Stimulated activated CD8-positive, alpha-beta memory T cell treated with anti-CD3 and anti-CD28 coated beads, Interleukin-7, amount 100 ng/mL, for 1 hour (primary cell): ENCODE measurements at places on chromosomes 3 and 15.

DNA sequence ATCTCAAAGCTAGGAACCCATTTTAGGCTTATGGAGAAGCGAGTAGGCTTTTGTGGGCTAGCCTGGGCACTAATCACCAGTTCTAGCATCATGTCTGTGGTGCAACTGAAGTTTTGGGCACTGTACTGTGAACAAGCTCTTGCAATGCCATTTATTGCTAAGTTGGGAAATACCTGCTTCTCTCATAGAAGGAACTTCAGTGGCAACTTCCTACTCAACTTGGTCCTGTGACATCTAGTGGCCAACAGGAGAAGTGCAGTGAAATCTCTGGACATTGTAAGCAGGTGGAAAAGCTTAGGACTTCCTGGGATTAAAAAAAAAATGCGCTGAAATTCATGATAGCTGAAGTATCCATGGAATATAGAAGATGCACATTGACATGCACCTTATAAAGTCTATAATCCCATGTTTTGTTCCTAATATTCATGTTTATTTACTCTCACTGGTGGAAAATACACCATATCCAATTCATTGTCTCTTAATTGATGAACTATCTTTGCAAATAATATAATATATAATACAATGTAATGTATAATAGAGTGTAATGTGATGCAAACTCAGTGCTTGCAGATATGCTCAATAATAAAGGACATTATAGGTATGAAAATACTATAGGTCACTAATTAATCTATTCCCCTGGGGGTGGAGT is 6.5 kb upstream of the ALDH1A3 start:
- DNase-seq, result peak; percentile 14

- DNase-seq, result no peak
Measured at GRCh38 chr3:56878074-56878473, 76.3 kb upstream of the ARHGEF3 start.

DNA sequence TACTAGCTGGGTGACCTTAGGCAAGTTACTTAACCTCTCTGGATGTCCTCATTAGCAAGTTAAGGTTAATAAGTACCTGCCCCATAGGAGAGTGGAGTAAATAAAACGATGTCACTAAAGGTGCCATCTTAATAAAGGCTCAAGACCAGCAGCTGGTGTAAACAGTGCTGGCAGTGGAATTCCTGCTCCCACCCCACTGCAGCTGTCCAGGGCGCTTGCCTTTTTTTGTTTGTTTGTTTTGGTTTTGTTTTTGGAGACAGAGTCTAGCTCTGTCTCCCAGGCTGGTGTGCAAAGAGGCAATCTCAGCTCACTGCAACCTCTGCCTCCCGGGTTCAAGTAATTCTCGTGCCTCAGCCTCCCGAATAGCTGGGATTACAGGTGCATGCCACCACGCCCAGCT is 28.9 kb downstream of the IDH3A start:
- no peak for DNase-seq

GRCh38 chr3:165206454-165207266 is 10.5 kb upstream of the SLITRK3 start:
- no peak for DNase-seq

- no peak for DNase-seq
Measured at GRCh38 chr3:146160321-146160963, 542 bp downstream of the PLOD2 start.

- DNase-seq, result no peak
Measured at GRCh38 chr3:159904911-159905310, 83.7 kb upstream of the IL12A start.

DNA sequence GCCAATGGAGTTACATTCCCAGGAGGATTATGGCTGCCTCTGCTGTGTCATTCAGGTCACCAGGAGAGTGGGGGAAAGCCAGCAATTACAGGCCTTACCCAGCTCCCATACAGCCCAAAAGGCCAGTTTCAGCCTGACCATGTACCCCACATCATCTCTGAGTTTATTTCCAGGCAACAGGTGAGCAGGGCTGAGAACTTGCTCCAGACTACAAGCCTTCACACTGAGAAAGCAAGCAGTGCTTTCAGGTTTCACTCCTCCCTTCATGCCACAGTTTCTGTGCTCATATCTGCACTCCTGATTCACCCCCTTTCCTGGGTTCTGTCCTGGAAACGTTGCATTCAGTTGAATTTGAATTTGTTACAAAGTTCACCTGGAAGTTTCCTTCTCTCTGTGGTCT is 68.1 kb upstream of the ABI3BP start:
- DNase-seq, result no peak

- DNase-seq, result no peak
Measured at GRCh38 chr3:31671451-31671850, 138.7 kb downstream of the STT3B start.

GRCh38 chr3:73520931-73521461 is 103.7 kb downstream of the PDZRN3 start:
- no peak for DNase-seq

- DNase-seq, result no peak
Measured at GRCh38 chr15:70605606-70606410, 157.6 kb downstream of the UACA start.

- no peak for DNase-seq
Measured at GRCh38 chr3:66048051-66048395, 9.3 kb upstream of the MAGI1 start.

DNA sequence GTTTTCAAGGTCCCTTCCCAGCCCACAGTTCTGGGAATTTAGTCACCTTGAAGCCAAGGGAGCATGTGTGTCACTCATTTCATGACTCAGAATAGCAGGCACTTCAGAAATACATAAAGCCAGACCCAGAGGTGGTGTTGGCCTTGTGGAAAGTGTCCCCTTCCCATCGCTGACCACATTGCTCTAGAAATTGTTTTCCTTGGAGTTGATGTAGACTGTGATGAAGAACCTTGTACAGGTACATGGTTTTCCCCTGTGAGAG is 158.8 kb downstream of the SLCO3A1 start:
- no peak for DNase-seq

DNA sequence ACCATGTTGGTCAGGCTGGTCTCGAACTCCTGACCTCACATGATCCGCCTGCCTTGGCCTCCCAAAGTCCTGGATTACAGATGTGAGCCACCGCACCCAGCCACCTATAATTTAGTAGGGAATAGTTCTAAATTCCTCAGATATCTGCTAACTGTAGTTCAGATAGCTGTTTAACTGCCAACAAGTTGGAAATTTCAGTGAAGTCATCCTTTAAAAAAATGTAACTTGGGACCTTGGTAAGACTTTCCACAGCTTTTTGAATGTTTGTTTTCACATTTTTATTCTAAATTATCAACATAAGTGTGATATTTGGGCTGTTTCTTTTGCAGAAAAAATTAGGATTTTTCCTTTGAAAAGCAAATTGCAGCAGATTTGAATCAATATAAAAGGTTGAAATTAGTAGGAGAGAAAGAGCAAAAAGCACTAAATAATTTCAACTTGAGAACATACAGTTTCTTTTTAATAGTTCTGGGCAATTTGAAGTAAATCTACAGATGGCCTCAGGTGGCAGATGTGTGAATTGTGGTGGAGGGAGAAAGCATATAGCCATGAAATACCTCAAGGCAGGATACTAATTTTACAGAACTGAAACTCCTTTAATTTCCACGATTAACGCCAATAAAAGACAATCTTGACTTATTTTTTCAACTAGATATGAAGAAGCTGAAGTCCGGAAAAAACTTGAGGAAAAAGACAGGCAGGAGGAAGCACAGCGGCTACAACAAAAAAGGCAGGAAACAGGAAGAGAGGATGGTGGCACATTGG is 34.3 kb downstream of the USP8 start:
- no peak for DNase-seq

GRCh38 chr3:4001976-4002375 is 202.7 kb downstream of the LRRN1 start:
- DNase-seq, result no peak

DNA sequence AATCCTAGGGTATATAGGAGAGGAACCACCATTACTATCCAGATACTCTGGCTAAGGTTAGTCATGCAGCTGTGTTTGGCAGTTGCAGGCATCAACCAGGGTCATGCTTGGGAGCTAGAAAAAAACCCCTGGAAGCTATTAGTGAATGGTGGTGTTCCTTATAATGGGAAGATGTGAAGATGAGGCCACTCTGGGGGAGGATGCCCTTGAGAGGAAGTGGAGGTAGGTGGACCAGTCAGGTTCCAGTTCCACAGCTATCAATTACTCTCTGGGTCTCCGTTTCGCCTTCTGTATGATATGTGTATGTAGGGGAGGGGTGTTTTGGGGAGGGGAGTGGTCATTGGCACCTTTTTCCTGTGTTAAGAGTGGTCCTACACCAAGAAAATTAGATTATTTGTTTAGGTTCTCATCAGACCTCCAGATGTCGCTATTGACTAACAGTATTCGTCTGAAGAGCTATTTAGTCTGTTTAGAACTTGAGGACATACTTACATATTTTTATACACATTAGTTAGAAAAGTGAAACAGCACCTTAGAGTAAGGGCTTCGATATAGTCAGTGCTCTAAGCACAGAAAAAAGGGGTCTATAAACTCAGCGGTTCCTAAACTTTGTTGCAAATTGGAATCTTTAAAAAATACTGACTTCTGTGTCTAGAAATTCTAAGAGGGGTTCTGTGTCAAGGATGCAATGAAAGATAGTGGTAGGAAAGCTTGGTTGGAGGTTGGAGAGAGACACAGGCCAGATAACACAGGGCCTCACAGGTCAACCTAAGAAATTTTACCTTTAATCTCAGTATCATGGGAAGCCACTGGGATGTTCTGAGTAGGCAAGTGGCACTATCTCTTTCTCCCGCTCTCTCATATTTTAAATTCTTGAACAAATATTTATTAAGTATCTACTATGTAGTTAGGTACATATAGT is 9.1 kb upstream of the HPS3 start:
- DNase-seq, result no peak

DNA sequence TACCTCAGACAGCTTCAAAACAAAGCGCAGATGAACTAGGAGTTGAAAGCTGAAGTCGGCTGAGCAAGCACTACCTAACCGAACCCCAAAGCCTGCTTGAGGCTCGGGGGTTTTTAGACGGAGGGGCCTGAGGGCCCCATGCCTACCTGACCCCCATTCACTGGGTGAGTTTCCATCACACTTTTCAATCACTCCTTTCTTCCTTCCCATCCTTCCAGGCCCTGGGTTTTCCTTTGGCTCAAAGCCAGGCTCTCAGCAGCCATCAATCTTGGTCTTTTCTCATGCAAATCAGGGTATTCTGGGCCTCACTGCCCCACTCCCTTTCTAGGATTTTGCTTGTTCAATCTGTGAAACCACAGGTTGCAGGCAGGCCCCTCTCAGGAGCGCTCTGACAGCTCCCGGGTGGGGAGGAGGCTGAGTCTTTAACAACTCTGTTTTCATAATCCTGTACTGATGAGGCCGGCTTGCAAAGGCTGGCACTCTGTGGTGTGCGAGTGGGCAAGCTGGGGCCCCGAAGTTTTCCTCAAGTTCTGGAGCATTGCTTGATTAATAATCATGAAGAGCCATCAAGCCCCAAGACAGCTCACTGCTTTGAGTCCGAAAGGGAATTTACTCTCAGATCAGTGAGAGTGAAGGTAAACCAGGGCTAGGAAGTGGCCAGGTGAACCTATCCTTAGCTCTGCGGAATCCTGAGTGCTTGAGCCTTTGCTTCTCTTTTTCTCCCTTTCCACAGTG is 97.6 kb downstream of the FRMD4B start:
- no peak for DNase-seq

- DNase-seq, result no peak
Measured at GRCh38 chr3:62755285-62755684, 119.9 kb downstream of the CADPS start.

DNA sequence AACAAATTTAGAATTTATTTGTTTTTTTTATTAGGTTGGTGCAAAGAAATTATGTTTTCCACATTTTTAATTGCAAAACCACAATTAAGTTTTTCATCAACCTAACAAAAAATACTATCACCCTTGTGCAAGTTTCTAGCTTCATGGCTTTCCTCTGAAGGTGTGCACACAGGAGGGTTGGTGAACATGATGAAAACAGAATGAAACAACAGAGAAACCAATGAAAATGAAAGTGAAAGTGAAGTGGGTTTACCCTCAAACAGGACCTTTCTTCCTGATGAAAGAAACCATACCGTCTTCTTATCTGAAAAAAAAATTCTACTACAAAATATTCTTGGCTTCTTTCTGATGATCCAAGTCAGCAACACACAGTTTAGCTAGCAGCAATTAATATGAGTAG is 71.9 kb upstream of the FEZF2 start:
- DNase-seq, result no peak

DNA sequence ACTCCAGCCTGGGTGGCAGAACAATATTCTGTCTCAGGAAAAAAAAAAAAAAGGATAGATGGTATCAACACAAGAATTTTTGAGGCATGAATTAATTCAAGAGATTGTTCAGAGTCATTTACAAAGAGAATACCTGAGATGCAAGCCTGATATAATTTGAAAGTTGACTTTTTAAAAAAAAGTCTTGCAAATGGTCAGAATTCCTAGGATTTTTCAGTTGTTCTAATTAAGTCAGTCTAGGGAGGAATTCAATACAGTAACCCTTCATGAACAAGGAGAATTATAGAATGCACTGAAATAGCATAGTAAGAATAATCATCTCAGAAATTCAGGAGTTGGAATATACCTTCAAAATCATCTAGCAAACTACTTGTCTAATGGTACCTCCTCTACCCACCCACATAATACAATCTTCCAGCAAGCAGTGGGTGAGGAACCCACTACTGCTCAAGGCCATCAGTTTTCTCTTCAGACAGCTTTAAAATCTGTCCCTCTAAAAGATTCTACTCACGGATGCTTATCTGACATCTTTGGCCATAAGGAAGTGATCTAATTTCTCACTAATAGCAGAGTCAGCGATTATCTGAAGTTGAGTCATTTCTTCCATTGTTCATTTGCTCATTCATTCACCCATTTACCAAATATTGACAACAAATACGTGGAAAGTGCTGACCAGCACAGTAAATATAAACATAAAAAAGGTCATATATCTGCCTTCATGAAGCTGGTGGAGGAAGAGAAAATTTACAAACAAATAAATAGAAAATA is 159.6 kb downstream of the GREM1 start:
- DNase-seq, result no peak

GRCh38 chr3:46261926-46262594 is 19.8 kb downstream of the CCR3 start:
- no peak for DNase-seq

DNA sequence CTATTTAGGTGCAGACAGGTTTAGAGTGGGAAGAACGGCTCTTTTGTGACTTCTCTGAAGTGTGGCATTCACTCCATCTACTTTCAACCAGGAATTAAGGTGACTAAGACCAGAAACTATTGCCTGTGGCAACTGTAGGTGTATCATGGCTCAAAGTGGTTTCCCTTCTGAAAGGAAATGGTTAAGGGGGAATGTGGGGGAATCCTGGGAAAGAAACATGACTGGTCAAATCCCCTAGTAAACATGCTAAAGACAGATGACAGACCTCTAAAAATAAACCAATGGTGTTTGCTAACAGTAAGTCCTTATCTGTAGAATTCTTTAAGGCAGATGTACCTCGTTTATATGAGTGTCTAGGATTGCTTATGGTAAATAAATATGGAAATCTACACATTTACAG is 56.9 kb downstream of the MEGF11 start:
- no peak for DNase-seq

DNA sequence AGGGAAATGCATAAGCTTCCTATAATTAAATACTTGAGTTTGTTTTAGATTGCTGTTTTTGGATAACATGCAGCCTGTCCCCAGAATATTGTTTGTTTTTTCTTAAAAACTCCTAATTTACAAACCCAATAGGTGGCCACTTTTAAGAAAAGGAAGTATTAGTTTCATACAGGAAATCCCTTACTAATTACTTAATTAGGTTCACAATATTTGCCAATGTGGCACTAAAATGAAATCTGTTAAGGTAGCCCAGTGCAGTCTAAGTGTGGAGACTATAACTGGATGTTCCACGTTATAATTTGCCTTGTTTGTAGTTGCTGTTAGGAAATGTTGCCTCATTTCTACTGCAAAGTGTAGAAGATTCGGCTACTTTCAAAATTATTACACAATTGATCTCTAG is 195.8 kb downstream of the BBX start:
- DNase-seq, result no peak
